ENCODE measurements at places on chromosomes 4 and X.

- no peak for DNase-seq
These were observed 7.5 kb downstream of the STOX2 start for GRCh38 chr4:183912585-183912984.

- no peak for DNase-seq
These were observed 50.1 kb downstream of the SRPX start for GRCh38 chrX:38170556-38170955.

- DNase-seq, result no peak
These were observed 555.6 kb downstream of the PPARGC1A start for GRCh38 chr4:23333946-23334878.

DNA sequence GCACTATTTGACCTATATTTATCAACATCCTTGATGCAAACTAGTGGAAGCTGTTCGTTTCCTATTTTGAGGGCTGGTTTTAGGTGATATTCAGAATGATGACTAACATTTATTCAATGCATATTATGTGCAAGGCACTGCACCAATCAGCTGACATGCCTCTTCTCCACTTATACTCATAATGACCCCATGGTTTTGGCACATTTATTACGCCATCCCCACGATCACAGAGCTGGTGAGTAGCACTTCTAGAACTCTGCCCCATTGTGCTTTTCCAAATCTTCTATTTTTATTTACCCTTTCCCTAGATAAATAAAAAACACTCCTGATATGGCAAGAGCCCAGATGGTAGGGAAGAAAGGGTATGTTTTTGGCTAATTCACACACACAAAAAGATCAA is 13.1 kb downstream of the SCML1 start:
- no peak for DNase-seq

DNA sequence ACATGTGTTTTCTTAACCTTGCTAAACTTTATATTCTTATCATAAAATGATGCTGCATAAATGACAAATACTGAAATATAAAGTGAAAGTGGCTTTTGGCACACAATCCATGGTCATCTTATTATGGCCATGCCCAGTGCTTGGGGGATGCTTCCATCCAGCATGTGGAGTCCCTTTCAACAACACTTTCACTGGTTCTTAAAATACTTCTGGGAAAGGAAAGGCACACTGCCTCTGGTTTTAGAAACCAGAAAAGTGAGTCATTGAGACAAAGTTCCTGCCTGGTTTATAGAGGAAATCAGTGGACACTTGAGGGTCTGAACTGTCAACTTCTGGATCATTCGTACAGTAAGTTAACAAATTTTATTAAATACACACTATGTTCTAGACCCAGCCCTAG is 248.0 kb upstream of the ADAMTS3 start:
- DNase-seq, result no peak

DNA sequence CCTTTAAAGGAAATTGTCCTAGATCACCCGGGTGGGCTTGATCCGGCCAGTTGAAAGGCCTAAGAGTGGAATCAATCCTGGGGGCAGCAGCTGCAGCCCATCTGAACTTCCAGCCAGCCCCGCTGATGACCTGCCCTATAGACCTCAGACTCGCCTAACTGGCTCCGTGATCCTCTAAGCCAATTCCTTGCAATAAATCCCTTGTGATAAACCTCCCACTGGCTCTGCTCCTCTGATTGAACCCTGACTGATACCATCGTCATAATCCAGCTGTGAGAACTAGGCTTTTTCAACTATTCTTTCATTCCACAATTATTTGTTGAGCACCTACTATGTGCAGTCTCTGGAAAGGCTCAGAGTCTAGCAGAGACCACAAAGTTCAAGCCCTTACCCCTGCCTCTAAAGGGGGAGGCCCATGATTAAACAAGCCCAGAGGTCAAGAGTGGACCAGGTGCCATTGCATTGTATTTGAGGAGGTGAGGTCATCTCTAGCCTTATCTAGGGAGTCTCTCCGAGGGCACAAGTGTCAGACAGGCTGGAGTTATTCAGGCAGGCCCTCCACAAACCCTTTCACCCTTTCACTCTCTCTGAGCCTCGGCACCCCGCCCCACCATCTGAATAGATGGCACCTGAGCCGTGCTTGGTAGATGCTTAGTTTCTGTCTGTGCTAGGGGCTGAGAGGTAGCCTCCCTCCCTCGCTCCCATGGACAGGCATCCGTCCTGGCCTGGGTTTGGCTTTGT is 20.5 kb upstream of the GPR78 start:
- no peak for DNase-seq

DNA sequence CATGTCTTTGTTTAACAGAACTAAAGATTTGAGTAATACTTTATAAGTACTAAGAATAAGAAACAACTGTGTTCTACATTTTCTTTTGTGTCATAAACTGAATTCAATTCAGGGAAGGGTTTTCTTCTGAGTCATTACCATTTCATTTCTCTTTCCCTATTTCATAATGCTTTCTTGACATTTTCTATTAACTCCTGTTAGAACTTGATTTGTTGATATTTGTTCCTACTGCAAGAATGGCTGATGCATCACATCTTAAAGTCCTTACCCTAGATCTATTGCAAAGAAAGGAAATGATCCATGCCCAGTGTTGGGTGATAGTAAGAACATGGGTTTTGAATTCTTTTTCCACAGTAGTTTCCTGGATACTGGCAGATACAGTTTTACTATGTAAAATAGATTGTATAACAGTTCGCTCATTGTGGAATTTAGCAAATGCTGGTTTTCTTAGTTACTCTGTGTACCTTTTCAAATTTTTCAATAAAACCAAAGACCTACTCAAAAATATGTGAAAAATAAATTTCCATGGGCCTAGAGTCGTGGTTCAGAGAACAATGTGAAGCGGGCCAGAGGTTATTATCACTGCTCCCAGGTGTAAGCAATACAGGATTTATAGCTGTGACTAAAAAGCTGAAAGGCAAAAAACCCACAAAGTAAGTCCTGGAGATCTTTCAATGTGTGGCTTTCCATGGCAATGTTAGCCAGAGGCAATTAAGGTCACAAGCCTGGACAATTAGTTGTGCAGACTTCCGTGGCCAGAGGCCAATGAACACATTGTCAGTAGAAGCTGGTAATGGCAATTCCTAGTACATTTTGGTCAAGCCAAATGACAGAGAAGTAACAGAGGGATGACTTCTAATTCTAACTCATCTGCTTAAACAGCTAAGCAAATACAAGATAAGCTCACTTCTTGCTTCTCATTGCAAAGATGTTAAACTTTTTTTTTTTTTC is 127.3 kb upstream of the FAT4 start:
- DNase-seq, result no peak

DNA sequence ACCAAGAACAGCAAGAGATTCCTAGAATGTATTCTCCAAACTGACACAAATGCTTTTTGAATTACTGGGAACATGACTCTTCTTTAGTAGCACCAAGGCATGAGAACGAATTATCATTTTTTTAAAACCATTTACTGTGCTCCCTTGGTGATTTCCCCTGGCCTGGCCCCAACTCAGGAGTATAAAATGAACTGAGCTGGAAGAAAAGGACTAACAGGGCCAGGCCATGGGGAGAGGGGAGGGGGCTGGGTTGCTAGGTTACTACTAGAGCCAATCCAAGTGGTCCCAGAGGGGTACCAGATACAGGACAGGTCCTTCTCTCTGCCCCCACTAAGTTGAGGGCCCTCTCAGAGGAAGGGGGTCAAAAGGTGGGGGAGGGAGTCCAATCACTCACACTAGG is 23.1 kb downstream of the SASH3 start:
- no peak for DNase-seq

DNA sequence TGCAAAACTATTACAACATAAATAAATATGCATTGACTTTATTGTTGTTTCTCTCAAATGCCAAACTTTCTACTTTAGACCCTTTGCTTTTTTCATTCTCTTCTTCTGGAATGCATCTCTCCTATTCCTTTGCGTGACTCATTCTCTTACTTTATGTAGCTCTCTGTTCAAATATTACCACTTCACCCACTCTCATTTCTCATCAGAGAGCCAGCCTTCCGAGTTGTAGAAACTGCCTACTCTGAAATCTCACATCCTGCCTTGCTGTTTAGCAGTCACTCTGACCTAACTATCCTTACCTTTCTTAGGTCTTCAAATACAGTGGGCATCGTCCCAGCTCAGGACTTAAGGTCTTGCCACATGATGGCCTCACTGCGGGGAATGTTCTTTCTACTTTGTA is 143.5 kb downstream of the GALNTL6 start:
- no peak for DNase-seq

GRCh38 chr4:85498068-85498733 is 23.3 kb downstream of the ARHGAP24 start:
- DNase-seq, result no peak

DNA sequence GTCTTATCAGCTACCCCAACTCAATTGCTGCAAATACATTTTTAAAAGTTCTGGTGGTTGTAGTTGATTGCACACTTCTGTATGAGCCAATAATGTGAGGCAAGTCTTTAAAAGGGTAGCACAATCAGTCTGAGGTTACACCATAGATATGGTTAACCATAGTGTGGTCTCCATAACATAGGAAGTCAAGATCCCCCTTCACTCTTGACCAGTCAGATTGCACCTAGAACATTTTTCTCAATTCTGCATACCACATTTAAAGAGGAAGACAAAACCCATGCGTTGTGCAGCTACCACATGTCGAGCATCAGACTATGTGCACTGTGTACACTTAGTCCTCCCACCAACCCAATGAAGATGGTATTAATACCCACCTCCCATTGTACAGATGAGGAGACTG is 26.5 kb upstream of the CYBB start:
- no peak for DNase-seq

DNA sequence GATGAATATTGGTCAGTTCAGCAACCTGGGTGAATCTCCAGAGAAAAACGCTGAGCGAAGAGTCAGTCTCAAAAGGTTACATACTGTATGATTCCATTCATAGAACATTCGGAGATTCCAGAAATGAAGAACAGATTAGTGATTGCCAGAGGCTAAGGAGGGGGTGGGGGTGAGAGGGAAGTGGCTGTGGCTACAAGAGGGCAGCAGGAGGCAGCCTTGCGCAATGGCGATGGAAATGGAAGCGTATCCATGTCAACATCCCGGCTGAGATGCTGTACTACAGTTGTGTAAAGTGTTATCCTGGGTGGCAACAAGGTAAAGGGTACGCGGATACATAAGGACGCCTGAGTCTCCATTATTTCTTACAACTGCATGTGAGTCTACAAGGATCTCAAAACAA is 18.0 kb downstream of the LYAR start:
- DNase-seq, result no peak

- no peak for DNase-seq
These were observed 160.2 kb upstream of the CPEB2 start for GRCh38 chr4:14841801-14842768.

DNA sequence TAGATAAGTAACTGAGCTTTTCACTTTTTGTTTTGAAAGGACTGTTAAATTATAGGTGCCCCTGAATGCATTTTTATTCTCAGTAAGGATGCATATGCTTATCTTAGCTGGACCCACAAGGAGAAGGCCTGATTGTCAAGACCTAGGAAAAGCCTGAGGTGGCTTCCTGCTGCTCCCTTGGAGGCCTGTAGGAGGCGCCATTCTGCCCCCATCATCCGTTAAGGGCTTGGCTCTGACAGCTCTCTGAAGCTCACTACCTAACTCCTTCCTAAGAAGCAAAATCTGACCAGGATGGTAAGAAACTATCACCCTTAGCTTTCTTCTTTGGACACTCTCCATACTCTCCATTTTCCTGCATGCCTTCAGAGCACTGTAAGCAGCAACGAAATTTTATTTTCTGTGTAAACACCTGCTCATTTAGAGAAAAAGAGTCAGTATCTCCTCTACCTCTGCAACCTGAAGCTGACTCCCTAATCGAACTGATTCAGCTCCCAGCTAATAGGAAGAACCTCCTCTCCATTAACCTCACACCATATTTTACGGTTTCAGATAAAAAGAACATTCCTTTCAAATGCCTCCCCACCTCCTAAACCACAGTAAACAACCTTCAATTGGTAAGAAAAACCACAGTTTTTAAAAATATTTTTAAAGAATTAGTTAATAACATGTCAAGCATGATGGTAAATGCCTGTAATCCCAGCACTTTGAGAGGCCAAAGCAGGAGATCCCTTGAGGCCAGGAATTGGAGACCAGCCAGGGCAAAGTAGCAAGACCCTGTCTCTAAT is 73.4 kb upstream of the EDNRA start:
- DNase-seq, result no peak

- DNase-seq, result no peak
These were observed 154.6 kb upstream of the MAGEB2 start for GRCh38 chrX:30060718-30061117.

DNA sequence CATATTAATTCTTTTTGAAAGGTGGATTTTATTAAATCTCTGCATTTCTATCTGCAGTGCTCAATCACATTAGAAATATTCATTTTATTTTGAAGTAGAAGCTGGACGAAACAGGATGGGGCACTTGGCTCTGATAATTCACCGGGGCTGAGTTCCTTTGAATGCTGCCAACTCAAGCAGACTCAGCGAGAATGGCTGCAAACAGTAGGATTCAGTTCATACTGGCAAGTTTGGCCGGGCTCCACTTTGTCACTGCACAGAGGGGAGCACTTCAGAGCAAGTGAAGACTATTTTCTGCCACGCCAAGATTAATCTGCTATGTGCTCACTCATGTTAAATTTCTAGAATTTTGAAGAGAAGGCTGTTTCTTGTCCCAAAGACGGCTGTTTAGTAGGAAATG is 30.7 kb upstream of the KLHL8 start:
- DNase-seq, result no peak

DNA sequence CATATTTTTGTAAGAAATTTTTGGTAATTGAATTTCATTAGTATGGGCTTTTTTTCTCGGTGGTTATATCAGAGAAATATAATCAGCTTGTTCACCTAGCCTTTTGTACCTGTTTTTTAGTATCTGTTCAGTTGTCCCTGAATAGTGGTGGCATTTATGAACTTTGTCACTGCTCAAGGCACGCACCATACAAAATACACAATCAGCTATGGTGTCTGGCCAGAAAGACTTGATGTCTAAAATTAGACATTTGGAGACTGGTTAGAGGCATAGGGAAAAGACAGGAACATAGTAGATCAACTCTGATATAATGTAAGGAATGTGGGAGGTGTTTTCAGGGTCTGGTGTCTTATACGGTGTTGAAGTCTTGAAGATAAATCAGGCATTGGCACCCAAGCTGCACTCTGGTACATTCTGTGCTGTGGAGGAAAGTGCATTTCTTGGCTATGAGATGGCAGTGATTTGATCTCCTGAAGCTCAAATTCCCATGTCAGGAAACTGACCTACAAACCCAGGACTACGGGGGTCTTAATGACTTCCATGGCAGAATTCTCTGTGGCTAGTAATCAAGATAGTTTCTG is 3.6 kb downstream of the ART3 start:
- no peak for DNase-seq

DNA sequence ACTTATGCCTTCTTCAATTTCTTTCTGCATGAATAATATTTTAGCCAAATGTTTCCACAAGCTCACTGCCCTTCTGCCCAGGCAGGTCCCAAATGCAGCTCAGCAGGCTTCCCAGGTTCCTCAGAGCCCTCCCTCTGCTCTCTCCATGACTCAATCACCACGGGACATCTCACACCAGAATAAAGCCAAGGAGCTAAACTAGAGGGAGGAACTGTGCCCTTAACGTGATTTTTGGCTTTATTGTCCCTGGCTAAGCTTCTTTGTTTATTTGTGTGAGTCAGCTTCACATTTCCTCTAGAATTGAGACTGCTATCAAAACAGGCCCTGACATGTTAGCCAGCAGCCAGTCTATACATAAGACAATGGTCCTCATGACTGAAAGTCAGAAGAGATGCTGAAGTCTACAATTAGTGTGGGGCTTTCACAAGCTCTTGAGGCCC is 186.4 kb upstream of the GALNT7 start:
- DNase-seq, result no peak
